ENCODE measurements at places on chromosomes 7 and 10. TPM values are rescaled to one million over a fixed set of nuclear protein-coding genes. Genes with fewer than 3 reads are reported as not detected.

BCL7B gene
- total RNA-seq = 23.4 TPM

UTF1 gene
- not detected for total RNA-seq

STRIP2 gene
- 6.9 TPM for total RNA-seq

STEAP1B gene
- 38.6 TPM for total RNA-seq

PODXL gene
- 2.3 TPM for total RNA-seq

ICA1 gene
- total RNA-seq = 0.45 TPM

ABCB1 gene
- 0.36 TPM for total RNA-seq

ERVW-1 gene
- not detected for total RNA-seq

FBXL13 gene
- 3.4 TPM for total RNA-seq

SFTPA1 gene
- total RNA-seq = not detected

TEX36 gene
- total RNA-seq = 2.1 TPM

TFR2 gene
- total RNA-seq = 0.08 TPM

AKR1C3 gene
- 169 TPM for total RNA-seq

CLCN1 gene
- 0.16 TPM for total RNA-seq

TRIM50 gene
- not detected for total RNA-seq

C10orf53 gene
- not detected for total RNA-seq

SPDYE3 gene
- total RNA-seq = not detected

AKR1C4 gene
- total RNA-seq = not detected

DNA sequence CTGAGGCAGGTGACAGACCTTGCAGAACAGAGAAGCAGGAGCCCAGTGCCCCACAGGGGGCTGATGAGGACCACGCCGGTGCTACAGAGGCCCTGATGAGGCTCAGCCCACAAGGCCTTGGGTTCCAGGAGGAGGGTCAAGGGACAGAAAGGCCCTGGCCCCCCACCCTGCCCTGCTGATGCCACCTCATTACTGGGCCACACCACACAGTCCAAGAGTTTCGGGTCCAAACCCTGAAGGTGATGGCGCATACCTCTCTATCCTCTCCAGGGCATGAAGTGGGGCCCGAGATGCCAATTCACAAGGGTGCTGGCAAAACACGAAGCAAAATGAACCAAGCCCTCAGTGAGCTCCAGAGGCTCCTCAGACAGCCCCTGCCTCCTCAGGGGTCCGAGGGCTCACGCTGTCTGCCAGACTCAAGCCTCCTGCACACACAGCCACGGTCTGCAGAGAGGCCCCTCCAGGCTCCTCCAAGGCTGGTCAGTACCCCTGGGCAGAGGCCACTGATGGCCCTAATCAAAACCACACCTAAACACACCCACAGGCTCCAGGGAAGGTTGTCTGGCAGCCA, 32.3 kb downstream of the RASGEF1A start:
- no peak for DNase-seq

DNA sequence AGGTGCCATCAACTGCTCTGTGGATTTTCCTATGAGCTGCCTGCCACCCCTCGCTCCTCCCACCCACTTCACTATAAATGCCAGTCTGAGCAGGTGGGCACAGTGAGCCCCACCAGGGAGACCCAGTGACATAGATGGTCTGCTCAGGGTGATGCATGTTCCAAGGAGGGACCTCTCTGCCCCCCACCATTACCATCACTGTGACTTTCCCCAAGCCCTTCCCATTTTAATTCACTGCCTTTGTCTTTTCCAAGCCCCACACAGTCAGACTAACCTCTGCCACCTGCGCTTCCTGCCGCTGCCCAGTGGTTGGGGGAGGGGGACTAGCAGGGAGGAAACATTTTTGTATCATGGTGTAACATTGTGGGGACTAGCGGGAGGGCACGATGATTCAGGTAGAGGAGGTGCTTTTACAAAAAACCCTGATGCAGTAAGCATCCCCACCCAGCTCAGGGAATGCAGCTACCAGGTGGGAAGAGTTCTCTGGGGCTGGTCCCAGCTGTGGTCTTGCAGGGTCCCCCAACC, 24.6 kb downstream of the PRSS2 start:
- DNase-seq = no peak

GRCh38 chr10:70678757-70679489, 6.6 kb downstream of the ADAMTS14 start:
- peak; percentile 23 for DNase-seq

DNA sequence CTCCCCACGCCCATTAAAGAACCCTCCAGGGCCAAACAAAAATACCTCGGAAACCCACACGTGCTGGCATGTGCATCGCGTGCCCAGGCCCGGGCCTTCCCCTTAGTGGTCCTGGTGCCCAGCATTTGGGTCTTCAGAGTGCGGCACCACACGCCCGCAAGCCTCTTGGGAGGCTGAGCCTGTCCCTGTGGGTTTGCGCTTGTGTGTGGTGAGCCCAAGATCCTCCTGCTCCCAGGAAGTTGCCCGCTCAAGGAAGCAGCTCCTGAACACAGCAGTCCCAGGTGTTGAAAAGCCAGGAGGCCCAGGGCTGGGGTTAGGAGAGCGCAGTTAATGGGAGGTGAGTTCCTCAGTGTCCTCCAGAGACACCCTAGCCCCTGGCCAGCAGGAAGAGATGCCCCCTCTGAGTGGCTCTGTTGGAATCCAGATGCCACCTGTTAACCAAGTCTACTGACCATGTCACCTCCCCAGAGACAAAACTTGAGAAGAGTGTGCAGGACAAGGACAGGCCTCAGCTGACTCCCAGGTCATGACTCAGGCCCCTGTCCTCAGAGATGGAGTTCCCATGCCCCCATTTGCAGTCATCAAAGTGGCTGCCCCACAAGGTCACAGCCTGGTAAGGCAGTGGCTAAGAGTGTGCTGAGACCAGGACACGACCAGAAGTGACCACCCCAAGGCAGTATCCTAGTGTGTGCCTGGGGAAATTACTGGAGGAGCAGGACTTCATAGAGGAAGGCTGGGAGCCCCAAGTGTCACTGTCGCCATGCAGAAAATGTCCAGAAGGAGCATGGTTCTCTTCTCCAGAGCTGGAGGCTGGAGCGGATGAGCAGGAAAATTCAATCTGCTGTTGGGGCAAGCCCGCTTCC, 5.2 kb downstream of the FZD9 start:
- DNase-seq = no peak

- no peak for DNase-seq
Measured at GRCh38 chr10:17208476-17208875, 7.0 kb upstream of the TRDMT1 start.

GRCh38 chr10:90960355-90960814, 39.5 kb upstream of the ANKRD1 start:
- peak; percentile 75 for DNase-seq

DNA sequence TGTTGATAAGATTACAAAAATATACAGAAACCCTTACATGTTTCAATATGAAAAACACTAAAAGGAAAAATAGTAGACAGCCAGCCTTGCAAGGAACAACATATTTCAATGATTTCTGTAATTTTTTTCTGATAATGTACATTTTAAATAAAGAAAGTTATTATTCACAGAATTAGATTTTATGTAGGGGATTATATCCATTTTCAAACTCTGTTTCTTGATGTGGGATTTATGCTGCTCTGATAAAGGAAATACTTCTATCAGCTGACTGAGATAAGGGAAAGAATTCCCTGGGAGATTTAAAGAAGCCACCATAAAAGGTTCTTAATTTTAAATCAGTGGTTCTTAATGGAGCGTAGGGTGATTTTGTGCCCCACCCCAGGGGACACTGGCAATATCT, 180.4 kb downstream of the ADAM12 start:
- no peak for DNase-seq

DNA sequence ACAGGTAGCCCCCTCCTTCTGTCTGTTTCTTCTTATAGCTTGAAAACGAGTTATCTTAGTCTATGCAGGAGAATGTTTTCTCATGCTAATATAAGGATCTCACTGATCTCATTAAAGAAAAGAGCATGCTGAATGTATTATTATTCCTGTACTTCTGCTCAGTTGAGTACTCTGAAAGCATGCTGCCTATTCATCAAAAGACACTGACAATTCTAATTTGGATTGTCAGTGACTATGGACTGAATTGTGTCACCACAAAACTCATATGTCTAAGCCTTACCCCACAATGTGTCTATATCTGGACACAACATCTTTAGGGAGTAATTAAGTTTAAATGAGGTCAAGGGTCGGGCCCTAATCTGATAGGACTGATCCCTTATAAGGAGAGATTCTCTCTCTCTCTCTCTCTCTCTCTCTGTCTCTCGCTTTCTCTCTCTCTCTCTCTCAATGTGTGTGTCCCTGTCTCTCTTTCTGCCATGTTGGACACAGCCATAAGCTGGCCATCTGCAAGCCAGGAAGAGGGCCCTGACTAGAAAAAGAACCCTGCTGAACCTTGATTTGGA, 98.4 kb downstream of the GNAT3 start:
- DNase-seq = no peak

DNA sequence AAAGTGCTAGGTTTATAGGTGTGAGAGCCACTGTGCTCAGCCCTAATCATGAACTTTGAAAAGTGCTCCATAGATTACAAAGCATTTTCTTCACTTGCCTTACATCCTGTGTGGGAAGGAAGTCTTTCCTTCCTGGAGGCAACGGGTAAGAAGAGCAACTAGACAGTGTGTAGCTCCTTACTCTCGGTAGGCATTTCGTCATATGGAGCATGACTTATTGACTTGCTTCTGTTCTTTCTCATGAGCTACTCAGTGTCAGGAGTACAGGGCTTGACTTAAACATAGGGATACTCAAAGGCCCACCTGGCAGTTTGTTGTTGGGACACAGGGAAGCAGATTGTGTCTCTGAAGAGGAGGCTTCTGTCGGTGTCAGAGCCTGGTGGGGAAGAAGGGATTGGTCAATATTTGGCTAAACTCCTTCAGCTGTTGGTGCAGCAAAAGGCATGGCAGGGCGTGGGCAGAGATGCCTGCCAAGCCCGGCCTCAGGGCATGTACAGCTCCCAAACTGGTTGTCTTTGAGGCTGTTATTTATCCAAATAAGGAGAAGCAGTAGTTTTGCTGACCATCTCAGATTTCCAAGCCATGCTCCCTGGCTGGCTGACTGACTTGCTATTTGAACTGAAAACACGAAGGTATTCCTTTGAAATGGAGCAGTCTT, 248.9 kb downstream of the KIAA1217 start:
- no peak for DNase-seq

GRCh38 chr10:98469001-98469931, 22.5 kb upstream of the HPS1 start:
- DNase-seq = no peak

GRCh38 chr7:32879460-32879859, 12.1 kb downstream of the KBTBD2 start:
- DNase-seq = peak; percentile 31

DNA sequence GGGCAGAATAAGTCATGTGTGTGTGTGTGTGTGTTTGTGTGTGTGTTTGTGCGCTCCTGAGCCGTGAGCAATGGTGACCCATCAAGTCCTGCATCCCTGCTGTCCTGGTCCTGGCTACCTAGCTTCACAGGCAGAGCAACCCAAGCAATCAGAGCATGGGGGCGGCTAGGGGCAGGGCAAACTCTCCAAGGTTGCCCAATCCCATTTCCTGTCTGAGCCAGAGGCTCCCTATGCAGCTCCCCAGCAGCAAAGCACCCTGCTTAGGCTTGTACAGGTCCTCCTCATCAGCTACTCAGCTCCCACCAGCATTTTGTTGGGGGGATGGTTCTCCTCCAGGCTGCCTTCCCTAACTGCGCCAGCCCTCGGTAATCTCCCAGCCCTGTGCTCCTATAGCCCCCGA, 31.1 kb upstream of the CRHR2 start:
- no peak for DNase-seq

GRCh38 chr7:157830331-157830730, 493.5 kb downstream of the DNAJB6 start:
- no peak for DNase-seq
